ENCODE measurements at places on chromosomes 4 and X. TPM values are rescaled to one million over a fixed set of nuclear protein-coding genes. Genes with fewer than 3 reads are reported as not detected.
A peak's percentile ranks its signal among the peaks of the same experiment; 100 is the strongest.

DNA sequence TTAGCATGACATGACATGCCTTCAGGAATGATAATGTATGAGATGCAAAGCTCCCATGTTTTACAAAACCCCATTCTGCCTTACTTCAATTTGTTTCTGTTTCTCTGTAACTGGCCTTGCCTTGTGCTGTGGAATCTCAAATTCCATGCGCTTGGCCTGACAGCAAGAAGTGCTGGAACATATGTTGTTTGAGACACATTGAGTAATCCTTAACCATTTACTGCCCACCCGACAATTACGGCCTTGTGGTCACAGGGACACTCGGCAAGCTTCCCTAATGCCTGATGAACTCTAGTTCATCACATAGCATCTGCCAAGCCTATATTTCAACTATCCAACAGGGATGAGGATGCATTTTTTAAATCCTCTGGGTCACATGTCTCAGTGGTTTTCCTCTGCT is 226.4 kb upstream of the CASK start:
- no peak overlapping the region for H3K27ac ChIP-seq
- H3K36me3 ChIP-seq, result no peaks in the 10 kb centered on the region
- H3K27me3 ChIP-seq, result no peaks in the 10 kb centered on the region
- H3K4me3 ChIP-seq, result no peak overlapping the region

DNA sequence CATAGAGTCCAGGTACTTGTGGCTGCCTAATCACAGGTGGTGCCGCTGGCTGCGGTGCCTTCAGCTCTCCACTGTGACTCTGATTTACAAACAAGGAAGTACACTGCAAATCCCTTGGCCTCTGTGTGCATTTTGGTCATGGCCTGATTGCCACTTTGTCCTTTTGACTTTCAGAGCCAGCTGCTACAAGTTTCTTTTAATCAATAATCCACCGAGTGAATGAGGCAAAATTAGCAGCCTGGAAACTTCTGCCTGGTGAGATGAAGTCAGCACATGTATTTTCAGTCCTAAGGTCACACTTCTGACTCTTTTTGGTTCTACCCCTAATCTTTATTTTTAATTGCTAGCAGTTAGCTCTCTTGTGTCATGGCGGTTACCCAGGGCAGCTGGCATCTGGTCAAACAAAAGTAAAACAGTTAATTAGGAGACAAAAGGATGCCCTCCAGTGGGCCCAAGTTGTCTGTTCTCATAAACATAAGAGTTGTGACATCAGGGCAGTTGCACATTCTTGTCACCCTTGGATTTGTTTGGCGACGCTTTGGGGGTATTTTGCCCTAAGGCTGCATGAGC is 62.3 kb upstream of the LNX1 start:
- no peaks in the 10 kb centered on the region for H3K27me3 ChIP-seq
- no peak for DNase-seq
- H3K4me3 ChIP-seq, result no peak overlapping the region
- no peaks in the 10 kb centered on the region for H3K4me1 ChIP-seq
- H3K36me3 ChIP-seq, result no peaks in the 10 kb centered on the region

GRCh38 chr4:156968479-156968984 is 3.1 kb downstream of the PDGFC start:
- H3K4me1 ChIP-seq, result peaks cover 25% of the 10 kb centered on the region
- DNase-seq, result peak; percentile 85
- peaks cover 29% of the 10 kb centered on the region for H3K27me3 ChIP-seq
- no peaks in the 10 kb centered on the region for H3K36me3 ChIP-seq
- no peak overlapping the region for H3K27ac ChIP-seq
- no peak overlapping the region for H3K4me3 ChIP-seq

GRCh38 chr4:25233194-25233593 is 639 bp upstream of the PI4K2B start:
- peaks cover 10% of the 10 kb centered on the region for H3K4me1 ChIP-seq
- peak overlapping the region; percentile 81 for H3K4me3 ChIP-seq
- no peak for DNase-seq
- H3K27ac ChIP-seq, result no peak overlapping the region
- H3K36me3 ChIP-seq, result peaks cover 4% of the 10 kb centered on the region
- H3K27me3 ChIP-seq, result peaks cover 22% of the 10 kb centered on the region

DNA sequence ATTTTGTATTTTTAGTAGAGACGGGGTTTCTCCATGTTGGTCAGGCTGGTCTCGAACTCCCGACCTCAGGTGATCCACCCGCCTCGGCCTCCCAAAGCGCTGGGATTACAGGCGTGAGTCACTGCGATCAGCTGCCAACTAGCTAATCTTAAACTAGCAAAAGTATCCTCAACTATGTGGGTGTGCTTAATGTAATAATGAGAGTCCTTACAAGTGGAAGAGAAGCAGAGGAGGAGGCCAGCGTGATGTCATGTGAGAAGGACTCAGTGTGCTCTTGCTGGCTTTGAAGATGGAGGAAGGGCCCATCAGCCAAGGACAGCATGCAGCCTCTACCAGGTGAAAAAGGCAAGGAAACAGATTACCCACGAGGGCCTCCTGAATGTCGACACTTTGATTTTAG is 19.6 kb downstream of the SCD5 start:
- no peak for DNase-seq
- peaks cover 53% of the 10 kb centered on the region for H3K27me3 ChIP-seq
- peaks cover 18% of the 10 kb centered on the region for H3K4me1 ChIP-seq
- no peaks in the 10 kb centered on the region for H3K36me3 ChIP-seq
- H3K27ac ChIP-seq, result no peak overlapping the region
- H3K4me3 ChIP-seq, result no peak overlapping the region

DNA sequence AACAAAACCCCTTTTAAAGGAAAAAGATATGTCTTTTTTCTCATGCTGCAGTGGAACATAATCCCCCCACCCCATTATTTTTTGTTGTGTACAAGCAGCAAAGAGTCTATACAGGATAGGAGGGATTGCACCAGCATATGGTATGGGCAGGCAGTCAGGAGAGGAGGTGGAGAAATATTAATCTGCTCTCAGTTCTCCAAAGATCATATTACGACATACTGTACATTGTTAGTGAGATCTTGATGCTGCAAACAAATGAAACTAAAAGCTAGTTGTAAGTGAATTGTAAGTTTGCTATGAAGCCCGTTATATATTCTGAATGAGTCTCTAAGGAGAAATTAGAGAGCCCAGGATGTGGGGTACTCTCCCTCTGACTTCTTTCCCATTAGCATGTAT is 75.3 kb downstream of the RAPGEF2 start:
- H3K27ac ChIP-seq, result no peak overlapping the region
- peaks cover 51% of the 10 kb centered on the region for H3K4me1 ChIP-seq
- DNase-seq, result no peak

- no peaks in the 10 kb centered on the region for H3K36me3 ChIP-seq
- no peak overlapping the region for H3K4me3 ChIP-seq
- H3K27me3 ChIP-seq, result no peaks in the 10 kb centered on the region
- no peak overlapping the region for H3K27ac ChIP-seq
- no peaks in the 10 kb centered on the region for H3K4me1 ChIP-seq
These were observed 42.8 kb upstream of the HPF1 start for GRCh38 chr4:169800541-169800940.

GRCh38 chr4:125703443-125703842 is 388.7 kb downstream of the FAT4 start:
- DNase-seq, result no peak
- H3K27ac ChIP-seq, result no peak overlapping the region

RAB41 gene
- total RNA-seq, result not detected

ALPK1 gene
- 0.49 TPM for total RNA-seq

AFM gene
- total RNA-seq, result not detected

ODAPH gene
- not detected for total RNA-seq
